NCI-H1417 treated with DMSO at 0.1 percent for 48 hours (cell line): ENCODE measurements at places on chromosomes 5 and 9.

GRCh38 chr9:131273146-131273855 lies 3.0 kb downstream of the FAM78A start:
- no peak for DNase-seq

DNA sequence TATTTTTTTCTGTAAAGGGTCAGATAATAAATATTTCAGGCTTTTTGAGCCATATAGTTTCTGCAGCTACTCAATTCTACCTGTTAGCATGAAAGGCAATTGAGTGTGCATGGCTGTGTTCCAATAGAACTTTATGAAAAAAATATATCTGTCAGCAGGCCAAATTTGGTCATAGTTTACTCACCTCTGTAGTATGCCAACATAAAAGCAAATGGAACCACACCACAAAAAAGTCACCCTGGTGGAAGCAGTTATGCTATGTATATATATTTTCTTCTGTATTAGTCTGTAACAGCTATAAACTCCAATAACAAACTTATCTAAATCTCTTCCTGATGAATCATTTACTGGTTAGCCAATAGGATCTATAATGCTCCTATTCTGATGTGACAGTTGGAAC lies 3.4 kb downstream of the SLC38A9 start:
- no peak for DNase-seq

- DNase-seq = no peak
Observed at GRCh38 chr5:32339198-32339597, 26.5 kb upstream of the MTMR12 start.

- no peak for DNase-seq
Observed at GRCh38 chr5:33801292-33801691, 90.5 kb downstream of the ADAMTS12 start.

- DNase-seq = no peak
Observed at GRCh38 chr5:138720840-138721239, 32.4 kb upstream of the CTNNA1 start.

DNA sequence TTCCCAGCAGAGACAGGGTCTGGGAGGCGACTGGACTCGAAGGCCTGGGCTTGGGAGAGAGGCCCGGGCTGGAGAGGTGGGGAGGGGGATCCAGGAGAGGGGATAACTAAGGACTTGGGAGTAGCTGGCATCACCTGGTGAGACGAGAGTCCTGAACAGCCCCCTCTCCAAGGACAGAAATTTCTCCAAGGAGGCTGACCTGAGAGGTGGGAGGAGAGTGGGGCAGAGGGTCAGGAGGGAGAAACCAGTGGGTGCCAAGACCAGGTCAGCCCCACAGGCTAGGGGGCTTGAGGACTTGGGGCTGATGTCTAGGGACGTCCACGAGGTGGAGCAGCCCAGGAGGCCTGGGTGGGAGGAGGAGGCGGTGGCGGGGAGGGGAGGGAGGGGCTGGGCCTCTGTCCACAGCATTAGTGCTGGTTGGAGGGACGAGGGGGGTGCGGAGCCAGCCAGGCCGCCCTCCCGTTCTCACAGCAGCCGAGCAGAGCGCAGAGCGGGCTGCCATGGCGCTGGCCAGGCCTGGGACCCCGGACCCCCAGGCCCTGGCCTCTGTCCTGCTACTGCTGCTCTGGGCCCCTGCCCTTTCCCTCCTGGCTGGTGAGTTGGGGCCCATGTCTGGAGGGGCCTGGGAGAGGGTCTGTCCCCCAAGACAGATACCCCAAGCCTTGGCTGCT lies at the start of gene CRB2:
Gene CRB2, plus strand, starts transcription at position 437 of the 671 bp plus-strand sequence. Its CDS starts 64 bp downstream, at position 501.
- no peak for DNase-seq

DNA sequence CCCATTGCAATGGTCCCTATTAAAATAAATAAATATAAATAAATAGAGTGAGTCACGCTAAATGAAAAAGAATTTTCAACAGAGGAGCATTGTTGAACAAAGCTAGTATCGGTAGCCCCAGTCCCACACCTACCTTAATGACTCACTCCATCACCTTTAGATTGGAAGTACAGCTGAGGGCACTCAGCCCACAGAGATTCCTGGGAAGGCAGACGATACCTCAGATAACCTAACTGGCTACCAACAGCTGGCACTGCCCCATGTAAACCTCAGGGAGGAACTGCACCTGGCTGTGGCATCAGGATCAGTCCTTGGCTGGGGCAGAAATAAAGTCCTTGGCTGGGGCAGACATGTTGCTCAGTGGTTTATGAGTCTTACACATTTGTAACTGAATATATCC lies 49.3 kb downstream of the SPRY4 start:
- DNase-seq = no peak

DNA sequence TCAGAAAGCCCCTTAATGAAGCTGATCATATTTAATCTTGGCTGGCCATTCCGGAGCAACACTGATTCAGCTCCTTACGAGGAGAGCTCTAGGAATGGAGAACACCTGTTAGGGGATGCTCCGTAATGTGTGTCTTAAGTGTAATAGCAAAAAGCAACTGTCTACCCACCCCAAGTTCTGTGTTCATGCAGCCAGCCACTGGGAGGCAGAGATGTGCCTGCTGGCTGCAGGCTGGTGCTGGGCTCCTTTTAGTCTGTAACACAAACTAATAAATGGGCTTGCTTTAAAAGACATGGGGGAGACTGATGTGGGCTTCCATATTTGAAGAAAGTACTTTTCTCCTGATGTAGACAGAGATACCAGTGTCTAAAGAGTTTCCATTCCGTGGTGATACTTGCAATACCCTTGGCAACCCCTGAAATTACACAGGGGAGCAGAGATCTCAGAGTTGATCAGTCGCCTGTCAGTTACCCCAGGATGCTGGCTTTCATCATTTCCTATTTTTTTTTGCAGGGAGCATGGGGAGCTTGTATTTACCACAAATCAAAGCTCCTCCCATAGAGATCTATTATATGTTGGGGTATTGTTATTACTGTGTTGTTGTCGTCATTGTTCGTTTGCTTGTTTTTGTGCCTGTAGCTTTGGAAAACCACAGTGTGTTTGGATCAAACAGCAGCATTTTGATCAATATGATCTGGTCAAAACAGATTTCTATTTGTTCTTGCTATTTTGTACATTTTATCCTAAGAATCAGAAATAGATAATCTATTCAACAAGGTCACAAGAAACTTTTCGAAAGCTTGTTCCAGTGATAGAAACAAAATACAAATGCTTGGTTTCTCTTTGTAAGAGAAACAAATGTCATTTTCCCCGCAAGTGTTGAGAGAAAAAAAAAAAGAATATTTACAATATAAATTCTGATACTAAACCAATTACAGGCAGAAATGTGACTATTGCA lies 65.8 kb downstream of the MTX3 start:
- no peak for DNase-seq

DNA sequence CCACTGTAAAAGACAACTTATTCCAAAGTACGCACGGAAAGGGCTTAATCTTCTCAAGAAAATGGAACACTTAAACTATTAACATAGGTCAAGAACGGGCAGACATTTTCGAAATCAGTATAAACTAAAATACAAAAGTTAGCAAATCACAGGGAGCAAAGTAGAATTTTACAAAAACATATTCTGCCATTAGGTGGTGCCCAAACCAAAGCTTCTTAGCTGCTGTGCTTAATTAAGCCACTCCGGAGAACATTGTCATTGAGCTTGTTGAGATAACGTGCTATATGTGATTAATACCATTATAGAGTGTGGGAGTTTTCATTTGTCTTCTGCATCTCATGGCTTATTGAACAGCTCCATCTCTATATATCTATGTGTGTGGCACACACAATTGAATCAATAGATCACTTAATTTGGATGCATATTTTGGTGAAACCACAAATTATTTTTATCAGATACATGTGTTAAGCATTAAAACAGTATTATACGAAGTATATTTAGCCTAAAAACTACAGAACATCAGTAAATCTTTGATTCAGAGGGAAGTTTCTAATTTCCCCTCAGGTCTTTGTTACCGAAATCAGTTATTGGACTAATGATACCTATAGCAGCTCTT lies 23.4 kb downstream of the UBLCP1 start:
- DNase-seq = no peak

DNA sequence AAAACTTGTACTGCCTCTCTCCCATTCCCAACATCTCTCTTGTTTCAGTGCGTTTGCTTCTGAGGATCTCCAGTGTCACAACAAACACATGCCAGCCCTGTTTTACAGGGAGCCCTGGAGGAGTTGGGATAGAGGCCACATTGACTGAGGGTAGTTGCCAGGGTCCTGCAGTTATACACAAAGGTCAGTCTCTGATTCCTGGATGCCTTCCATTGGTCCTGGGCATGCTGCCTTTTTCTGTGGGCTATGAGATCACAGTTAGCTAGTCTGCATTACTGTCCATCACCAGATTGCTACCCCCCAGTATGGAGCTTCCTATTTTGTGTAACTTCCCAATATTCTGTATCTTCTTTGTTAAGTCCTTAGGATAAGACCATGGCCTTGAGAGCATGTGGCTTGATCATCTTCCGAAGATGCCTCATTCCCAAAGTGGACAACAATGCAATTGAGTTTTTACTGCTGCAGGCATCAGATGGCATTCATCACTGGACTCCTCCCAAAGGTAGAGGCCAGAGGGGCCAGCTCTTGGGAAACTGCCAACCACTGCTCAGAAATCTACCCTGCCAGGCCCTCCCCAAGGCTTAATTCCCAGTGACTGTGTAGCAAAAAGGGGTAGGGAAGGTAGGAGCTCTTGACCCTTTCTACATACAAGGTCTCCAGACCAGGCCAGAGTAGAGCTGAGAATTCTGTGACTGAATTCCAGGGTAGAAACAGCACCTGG lies 9.5 kb downstream of the NUDT2 start:
- no peak for DNase-seq

- no peak for DNase-seq
Observed at GRCh38 chr5:51398875-51399642, 15.8 kb downstream of the ISL1 start.

DNA sequence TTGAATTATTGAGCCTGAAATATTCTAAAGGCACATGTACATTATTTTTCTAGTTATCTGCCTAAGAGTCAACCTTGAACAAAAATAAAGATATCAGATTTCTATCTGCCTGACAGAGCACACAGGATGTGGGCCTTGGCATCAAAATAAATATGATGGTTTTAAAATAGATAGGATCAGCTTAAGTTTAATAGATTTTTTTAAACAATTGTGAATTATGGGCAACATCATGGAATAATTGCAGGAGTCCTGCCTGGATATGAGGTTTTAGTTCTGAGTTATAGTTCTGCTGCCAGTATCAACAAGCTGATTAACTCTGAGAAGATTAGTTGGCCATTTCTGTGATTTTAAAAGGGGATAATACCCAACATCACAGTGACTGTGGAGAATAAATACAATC lies 107.0 kb upstream of the PCA3 start:
- DNase-seq = no peak

DNA sequence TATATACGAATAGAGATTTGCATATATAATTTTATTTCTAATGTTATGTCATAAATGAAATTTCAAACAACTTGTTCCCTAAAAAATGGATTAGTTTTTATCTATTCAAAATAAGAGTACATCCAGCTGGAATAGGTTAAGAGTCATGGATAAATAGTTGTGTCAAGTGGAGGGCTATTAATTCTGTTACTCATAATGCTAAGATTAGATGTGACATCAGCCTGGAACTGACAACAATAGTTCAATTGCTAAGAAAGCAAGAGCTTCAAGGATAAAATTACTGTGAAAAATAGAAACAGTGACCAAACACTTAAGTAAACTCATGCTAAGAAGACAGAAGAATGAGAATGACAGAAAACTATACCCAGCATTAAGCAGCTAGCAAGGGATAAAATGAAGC lies 92.2 kb upstream of the CDH9 start:
- peak; percentile 8 for DNase-seq

- DNase-seq = no peak
Observed at GRCh38 chr5:169557838-169558237, 25.7 kb upstream of the SPDL1 start.

DNA sequence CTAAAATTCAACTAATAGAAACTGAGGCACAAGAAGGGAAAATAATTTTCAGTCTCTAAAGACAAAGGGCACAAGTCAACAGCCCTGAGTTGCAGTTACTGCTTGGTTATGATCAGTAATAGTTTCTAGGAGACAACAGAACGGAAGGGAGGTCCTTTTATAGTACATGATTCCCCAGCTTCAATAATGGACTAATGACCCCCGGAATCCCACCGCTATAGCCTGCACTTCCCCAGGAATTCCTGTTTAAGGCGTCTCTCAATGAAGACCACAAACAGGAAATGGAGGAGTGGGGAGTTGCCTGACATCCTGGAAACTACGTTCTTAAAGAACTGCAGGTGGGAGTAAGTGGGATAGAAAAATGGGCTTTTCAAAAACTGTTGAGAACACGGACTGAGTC lies 60.6 kb downstream of the DIAPH1 start:
- no peak for DNase-seq

- no peak for DNase-seq
Observed at GRCh38 chr5:155103146-155103545, 89.6 kb downstream of the KIF4B start.

DNA sequence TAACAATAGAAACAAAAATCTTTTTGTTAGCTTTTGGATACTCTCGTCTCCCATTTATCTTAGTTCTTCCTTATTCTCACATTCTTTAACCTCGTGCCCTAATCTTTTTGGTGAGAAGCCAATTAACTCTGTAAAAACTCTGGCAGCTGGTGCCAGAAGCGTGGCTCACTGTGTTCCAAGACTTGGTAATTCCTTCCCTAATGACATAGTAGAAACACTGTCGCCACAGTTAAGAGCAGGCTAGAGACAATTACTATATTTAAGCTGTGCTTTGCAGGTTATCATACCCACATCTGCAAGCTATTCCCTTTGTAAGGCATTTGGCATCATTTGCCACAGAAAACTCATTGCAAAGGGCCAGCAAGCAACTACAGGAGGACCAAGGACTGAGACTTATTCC lies 160.9 kb upstream of the PIK3R1 start:
- DNase-seq = no peak

DNA sequence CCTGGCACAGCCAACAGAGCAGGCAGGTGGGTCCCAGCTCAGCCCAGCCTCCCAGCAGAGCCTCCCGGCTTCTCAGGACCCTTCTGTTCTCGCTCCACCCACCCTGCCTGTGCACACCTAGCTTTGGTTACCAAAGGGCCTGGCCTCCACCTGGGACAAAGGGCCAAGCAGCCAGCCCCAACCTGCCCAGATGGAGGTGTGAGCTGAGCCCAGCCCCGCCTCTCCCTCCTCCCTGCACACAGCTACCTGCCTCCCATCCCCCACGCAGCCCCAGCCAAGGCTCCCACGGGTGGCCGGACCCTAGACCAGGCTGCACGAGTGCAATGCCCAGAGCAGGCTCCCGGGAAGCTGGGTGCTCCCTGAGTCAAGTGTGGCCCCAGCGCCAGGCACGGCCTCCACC lies 5.6 kb downstream of the TPRN start:
- DNase-seq = no peak

GRCh38 chr9:84694248-84694647 lies 24.7 kb downstream of the NTRK2 start:
- no peak for DNase-seq

DNA sequence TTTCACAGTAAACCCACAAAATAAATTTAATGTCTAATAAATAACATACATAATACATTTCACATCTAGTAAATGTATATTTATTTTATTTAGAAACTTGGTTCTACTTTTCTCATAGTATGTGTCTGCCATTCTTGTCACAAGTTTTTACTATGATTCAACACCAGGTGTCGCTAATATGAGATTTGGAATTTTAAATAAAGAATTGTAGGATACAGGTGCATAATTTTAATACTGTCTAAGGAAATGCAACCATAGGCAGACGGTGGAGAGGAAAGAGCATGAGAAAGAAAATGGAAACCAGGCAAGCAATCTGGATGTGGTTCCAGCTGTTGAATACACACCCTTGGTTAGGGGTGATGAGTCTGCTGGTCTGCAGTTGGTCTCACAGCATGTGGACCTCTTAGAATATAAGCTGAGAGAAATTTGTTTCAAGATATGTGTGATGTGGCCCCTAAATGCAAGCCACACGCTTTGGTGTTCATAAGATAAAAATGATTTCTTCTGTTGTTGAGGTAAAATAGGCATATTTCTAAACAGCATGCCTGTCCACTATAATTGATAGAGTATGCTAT lies 114.7 kb upstream of the TXNDC8 start:
- no peak for DNase-seq
